Right ventricle myocardium inferior (tissue), 1 donor: ENCODE measurements at places on chromosomes 2 and 18. TPM values are rescaled to one million over a fixed set of nuclear protein-coding genes. Genes with fewer than 3 reads are reported as not detected.

- no peak for DNase-seq
Observed at GRCh38 chr2:115443539-115444185, 1001.2 kb downstream of the DPP10 start.

DNA sequence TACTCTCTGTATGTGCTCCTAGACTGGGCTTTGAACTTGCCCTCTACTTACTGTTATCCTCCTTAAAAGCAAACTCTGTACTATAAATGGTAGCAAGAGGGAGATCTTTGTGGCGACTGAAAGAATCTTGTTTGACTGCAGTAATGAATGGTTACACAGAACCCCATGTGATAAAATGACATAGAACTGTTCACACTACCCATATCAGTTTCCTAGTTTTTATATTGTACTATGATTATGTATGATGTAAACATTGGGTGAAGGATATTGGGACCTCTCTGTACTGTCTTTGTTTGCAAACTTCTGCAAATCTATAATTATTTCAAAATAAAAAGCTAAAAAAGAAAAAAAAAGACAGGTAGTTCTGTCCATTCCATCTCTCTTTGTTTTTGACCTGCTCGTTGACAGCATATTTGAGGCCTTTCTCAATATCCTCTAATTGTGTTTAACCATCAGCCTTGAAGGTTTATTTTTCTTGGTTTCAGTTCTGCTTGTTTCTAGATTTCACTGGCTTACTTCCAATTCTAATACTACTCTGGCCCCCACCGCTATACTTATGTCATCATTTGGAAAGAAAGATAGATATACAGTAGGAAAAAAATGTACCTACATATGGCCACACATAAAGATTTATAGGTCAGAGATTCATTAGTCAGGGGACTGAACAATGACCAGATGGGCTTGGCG lies 79.2 kb upstream of the MYO3B start:
- DNase-seq: no peak

DNA sequence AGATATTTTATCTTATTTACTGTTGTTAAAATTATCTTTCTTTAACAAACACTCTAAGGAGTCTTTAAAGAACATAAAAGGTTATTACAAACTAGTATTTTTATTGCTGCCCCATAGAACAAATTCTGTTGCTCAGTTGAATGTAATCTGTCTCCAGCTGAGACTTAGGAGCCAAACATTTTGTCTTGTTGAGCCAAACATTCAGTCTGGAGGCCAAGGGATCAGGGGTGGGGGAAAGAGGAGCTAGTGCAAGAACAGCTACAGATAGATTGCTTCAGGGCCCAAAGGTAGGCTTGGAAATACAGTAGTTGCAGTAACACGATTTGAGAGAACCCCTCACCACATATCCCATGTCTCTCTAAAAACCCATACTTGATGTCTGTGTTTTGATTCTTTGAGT lies 51.2 kb downstream of the TPGS2 start:
- no peak for DNase-seq

The IL1F10 gene
- not detected for total RNA-seq

- DNase-seq: no peak
Observed at GRCh38 chr2:88099798-88100488, 27.9 kb downstream of the FABP1 start.

DNA sequence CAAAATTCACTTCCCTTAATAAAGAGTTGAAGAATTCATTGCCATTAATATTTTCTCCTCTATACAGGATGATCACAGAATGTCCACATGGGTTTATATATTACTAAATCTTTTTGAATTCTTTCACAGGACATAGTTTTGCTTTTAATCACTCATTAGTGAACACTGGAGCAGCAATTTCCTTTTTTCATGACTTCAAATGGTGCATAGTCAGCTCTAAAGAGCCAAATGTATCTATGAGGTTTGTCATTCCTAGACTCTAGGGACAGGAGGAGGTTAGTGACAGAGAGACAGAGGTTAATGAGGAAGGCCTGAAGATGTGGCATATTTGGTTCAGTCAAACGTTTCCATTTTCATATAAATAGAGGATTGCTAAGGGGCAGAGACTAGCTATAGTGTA lies 111.8 kb downstream of the FSHR start:
- no peak for DNase-seq

The SOWAHC gene
- 2.5 TPM for total RNA-seq
